Activated CD4-positive, alpha-beta T cell treated with anti-CD3 and anti-CD28 coated beads for 36 hours (primary cell): ENCODE measurements at places on chromosomes 5 and 9.

- H3K4me3 ChIP-seq = no peak overlapping the region
- H3K4me1 ChIP-seq = peaks cover 14% of the 10 kb centered on the region
- no peak overlapping the region for H3K27ac ChIP-seq
- H3K27me3 ChIP-seq = peaks cover 9% of the 10 kb centered on the region
- no peaks in the 10 kb centered on the region for H3K36me3 ChIP-seq
Observed at GRCh38 chr5:115375893-115376292, 79.4 kb upstream of the CCDC112 start.

GRCh38 chr5:13501176-13501575 is 443.3 kb downstream of the DNAH5 start:
- H3K36me3 ChIP-seq = no peaks in the 10 kb centered on the region
- no peak overlapping the region for H3K4me3 ChIP-seq
- no peaks in the 10 kb centered on the region for H3K27me3 ChIP-seq
- H3K4me1 ChIP-seq = no peaks in the 10 kb centered on the region
- no peak overlapping the region for H3K27ac ChIP-seq
- DNase-seq = no peak

GRCh38 chr5:136020383-136021015 is 8.3 kb upstream of the TGFBI start:
- DNase-seq = peak; percentile 62
- H3K36me3 ChIP-seq = no peaks in the 10 kb centered on the region
- H3K4me1 ChIP-seq = no peaks in the 10 kb centered on the region
- H3K27me3 ChIP-seq = peaks cover 18% of the 10 kb centered on the region
- no peak overlapping the region for H3K27ac ChIP-seq

DNA sequence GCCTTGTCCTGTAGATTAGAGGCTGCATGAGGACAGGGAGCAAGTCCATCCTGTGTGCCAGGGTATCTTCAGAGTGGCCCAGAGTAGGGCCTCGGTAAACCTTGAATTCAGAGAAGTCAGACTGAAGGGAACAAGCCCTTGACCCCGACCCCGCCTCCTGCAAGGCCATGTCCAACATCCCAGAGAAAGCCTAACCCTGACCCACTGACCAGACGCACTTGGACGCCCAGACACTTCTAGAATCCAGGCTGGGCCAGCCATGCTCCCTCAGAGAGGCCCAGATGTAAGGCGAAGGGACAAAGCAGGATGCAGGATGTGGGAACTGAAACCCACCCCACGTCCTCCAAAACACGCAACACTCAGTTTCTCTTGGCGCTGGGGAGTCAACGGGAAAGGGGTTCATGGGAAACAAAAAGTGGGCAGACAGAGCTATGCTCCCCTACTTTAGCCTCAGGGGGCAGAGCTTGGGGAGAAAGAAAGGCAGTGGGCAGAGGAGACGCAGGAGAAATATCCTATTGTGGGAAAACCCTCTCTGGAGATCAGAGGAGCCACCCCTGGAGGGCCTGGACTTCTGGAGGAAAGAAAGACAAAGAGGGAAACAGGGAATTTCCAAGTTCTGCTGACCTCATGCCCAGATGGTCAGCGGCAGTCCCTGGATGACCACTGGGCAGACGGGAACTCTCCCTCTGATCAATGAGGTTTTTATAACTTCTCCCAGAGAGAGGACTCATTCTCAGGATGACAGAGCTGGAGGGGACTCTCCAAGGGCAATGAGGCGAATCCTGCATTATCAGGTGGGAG is 13.0 kb downstream of the TNIP1 start:
- H3K36me3 ChIP-seq = peaks cover 92% of the 10 kb centered on the region
- H3K27me3 ChIP-seq = no peaks in the 10 kb centered on the region
- H3K4me3 ChIP-seq = peak overlapping the region; percentile 33
- H3K27ac ChIP-seq = peak overlapping the region; percentile 91

- H3K4me1 ChIP-seq = peaks cover 75% of the 10 kb centered on the region
- peak overlapping the region; percentile 96 for H3K4me3 ChIP-seq
- peaks cover 72% of the 10 kb centered on the region for H3K36me3 ChIP-seq
- H3K27ac ChIP-seq = peak overlapping the region; percentile 91
- no peaks in the 10 kb centered on the region for H3K27me3 ChIP-seq
Observed at GRCh38 chr5:149348518-149348917, 3.2 kb downstream of the GRPEL2 start.

- peaks cover 19% of the 10 kb centered on the region for H3K4me1 ChIP-seq
- no peaks in the 10 kb centered on the region for H3K36me3 ChIP-seq
- no peak overlapping the region for H3K27ac ChIP-seq
- no peaks in the 10 kb centered on the region for H3K27me3 ChIP-seq
Observed at GRCh38 chr9:78291240-78291925, 5.5 kb upstream of the PSAT1 start.

- no peak overlapping the region for H3K27ac ChIP-seq
- H3K4me3 ChIP-seq = no peak overlapping the region
- H3K4me1 ChIP-seq = no peaks in the 10 kb centered on the region
- H3K27me3 ChIP-seq = no peaks in the 10 kb centered on the region
- H3K36me3 ChIP-seq = no peaks in the 10 kb centered on the region
- no peak for DNase-seq
Observed at GRCh38 chr5:101966476-101966875, 329.6 kb downstream of the SLCO4C1 start.
